Stimulated activated naive CD4-positive, alpha-beta T cell (primary cell): ENCODE measurements at places on chromosomes 12 and 14.

- DNase-seq: no peak
Observed at GRCh38 chr12:17489452-17489851, 600.5 kb downstream of the RERGL start.

DNA sequence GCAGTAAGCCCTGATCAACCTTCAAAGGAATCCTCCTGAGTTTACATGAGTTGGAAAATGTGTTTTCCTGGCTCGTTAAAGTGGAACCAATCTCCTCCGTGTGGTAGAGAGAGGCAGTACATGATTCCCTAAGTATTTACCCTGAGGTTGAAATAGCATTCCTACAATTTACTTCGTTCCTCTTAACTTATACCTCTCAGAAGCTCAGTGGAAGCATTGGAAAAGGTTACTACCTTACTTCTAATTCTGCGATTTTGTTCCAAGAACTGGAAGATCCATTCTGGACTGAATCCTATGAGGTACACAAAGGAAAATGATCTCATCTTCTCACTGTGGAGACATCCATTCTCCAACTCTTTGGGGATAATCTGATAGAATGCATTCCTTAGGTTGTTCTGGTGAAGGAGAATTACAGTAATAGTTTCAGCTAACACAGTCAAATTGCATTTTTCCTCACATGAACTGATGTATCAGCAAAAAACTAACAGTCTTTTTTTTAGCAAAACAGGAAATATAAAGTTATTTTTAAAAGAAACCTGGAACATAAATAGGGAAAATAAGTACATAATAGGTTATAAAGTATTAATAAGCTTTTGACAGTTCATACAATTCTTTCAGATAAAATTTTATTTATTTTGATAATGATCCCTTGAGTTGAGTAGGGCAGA is 475.6 kb downstream of the PDZRN4 start:
- DNase-seq: no peak

DNA sequence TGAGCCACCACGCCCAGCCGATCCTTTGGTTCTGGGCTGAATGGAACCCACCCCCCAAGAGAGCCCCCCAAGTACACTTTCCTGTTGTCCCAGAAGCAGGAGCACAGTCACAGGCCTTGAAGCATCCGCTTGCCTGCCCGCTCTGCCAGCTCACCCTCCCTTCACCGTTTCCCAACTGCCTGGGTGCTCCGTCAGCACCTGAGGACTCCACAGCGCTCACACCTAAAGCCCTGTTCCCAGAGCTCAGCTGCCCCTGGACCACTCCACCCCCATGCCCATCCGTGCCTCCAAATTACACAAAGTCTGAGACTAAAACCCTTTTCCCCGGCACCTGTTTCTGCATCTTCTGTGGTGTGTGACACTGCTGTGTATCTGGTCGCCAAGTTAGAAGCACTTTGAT is 44.3 kb upstream of the TRAF3 start:
- DNase-seq: no peak

- DNase-seq: no peak
Observed at GRCh38 chr14:69092840-69093422, 60.0 kb downstream of the DCAF5 start.

DNA sequence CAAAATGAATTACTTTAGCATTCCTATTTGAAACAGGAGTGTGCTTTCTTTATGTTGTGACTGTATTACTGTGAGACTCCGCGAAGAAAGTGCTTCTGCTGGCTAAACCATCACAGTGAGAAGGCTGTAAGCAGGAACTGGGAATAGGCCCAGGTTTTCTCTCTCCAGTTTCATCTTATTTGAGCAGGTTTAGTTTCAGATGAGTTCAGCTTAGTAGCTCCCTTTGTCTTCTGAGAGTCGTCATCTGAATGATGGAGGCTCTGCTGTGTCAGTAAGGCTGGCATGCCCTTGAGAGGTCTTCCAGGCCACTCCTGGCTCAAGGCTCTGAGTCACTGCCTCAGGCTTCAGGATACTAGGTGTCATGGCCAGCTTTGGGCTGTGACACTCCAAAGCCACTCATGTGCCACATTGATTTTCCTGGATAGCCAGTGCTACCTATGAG is 205.6 kb upstream of the RGS6 start:
- no peak for DNase-seq

- no peak for DNase-seq
Observed at GRCh38 chr14:59532419-59532818, 44.2 kb downstream of the CCDC175 start.

GRCh38 chr14:69039288-69039628 is 60.2 kb upstream of the ACTN1 start:
- DNase-seq: no peak

DNA sequence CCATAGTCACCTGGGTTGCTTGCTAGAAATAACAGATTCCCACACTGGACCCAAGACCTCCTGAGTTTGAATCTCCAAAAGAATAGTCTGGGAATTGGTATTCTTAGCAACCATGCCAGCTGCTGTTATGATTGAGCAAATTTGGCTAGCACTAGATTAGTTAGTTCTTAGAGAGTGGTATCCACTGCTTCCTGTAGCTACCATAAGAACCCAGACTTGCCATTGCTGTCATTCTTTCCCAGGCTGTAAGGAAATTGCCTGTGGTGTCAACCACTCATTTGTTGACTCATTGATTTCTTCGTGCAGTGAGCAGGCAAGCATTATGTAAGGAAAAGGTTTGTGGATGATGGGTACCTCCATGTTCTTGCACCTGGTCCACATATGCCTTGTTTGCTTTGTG is 201.8 kb upstream of the RGS6 start:
- no peak for DNase-seq

DNA sequence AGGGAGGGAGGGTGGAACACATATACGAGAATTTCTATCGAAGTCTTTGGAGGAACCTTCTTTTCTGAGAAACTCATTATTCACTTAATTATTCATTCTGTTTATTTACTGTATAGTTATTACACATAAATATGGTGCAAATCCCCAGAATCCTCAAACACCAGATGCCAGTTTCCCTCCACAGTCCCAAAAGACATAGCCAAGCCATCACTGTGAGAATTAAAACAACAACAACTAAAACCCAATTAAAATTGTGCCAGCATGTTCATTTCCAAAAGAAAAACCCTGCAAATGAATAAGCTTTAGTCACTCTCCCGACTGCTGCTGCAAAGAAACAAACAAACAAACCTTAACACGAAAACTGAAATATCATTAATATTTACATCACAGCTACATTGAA is 173.5 kb downstream of the EFCAB11 start:
- no peak for DNase-seq

DNA sequence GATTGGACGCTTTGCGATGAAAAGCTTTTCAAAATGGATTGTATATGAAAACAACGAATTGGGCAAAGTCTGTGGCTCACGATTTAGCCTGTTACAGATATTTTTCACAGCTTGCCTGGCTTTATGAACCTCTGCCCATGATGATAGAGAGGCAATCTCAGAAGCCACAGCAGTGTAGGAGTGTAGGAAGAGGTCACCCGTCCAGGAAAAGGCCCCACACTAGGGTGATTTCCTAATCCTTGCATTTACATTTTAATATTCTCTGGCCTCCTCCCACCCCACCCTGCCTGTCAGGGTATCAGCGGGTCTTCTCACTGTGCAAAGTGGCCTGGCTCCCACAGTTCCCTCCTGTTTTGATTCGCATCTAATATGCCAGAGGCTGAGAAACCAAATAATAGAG is 81.8 kb upstream of the FOXN3 start:
- no peak for DNase-seq

GRCh38 chr12:130526813-130527212 is 189.1 kb downstream of the PIWIL1 start:
- DNase-seq: no peak

GRCh38 chr12:131643631-131644452 is 67.0 kb upstream of the SFSWAP start:
- no peak for DNase-seq

- DNase-seq: no peak
Observed at GRCh38 chr14:39946807-39947206, 514.6 kb upstream of the FBXO33 start.

DNA sequence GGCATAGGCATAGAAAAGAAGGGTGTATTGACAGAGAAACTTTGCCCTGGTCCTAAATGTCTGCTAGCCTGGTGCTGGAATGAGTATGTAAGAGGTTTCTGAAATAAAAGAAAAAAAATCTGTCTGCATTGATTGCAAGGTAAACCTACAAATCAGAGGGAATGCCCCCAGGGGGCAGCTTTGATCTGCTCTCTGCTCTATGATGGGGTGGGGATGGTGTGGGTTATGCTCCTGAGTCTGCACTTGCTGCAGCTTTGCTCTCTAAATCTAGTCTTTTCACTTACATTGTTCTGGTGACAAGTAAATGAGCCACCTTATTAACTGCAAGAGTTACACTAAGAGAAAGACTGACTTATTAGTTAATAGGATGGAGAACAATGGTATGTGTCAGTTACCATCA is 468.4 kb upstream of the STXBP6 start:
- no peak for DNase-seq

GRCh38 chr14:102829016-102829548 is 51.8 kb downstream of the TRAF3 start:
- DNase-seq: no peak

DNA sequence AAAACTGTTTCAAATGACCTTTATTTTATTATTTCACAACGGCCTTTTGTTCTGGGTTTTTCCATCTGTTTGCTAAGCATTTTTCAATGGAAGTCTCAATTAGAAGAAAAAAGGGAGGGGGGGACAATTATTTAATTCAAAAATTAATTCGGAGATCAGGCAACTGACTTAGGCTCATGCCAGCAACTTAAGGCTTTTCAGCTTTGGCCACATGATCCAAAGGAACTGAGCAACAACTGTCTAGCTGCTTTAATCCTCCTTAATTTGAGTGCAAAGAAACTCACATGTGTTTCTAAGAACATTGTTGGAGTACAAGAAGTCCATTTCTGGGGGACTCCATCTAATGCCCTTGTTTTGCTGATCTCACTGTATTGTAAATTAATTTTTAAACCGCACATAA is 188.0 kb downstream of the EXOC5 start:
- no peak for DNase-seq

DNA sequence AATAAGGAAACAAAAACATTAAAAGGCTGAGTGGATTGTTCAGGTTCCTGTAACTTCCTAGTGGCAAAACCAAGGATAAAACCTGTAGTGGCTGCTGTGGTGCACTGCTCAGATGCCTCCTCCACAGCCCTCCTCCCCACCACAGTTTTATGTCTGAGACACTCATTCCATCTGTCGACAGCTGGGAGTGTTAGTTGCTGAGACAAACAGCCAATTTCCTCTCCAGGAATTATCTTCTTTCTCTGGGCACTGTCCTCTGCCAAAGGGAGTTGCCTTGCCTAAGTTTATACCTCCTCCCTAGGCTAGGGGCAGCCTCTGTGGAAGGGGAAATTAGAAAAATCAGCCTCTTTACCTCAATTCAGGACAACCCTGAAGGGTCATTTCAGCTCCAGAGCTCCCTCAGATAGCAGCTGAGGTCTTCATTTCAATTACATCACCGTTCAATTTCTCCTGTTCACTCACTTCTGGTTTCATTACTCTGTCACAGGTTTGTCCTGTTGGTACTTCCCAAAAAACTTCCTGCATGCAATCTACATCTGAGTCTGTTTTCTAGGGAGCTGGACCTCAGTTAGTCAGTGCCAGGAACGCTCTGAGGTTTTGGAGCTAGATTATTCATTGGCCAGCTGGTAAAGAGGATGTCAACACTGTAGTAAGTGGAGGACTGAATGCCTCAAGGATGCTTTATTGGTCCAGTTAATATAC is 74.9 kb upstream of the ATP2B1 start:
- DNase-seq: no peak

DNA sequence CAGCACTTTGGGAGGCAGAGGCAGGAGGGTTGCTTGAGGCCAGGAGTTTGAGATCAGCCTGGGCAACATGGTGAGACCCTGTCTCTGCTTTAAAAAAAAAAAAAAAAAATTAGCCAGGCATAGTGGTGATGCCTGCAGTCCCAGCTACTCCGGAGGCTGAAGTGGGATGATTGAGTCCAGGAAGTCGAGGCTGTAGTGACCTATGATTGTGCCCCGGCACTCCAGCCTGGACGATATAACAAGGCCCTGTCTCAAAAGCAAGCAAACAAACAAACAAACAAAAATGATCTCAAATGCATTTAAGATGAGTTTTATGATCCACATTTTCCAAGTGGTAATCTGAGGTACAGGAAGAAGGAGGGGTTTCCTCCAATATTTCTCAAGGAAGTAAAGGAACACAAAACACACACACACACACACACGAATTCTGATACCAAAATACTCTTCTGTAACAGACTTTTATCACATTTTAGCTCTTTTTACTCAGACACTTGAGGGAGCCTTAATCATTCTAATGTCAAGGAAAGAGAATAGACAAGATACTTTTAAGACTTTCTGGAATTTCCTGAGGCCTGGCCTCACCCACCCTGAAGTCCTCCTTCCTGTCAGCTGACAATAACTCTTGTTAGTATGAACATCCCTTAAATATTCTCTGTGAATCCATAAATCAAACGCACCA is 44.4 kb upstream of the CERS5 start:
- no peak for DNase-seq

DNA sequence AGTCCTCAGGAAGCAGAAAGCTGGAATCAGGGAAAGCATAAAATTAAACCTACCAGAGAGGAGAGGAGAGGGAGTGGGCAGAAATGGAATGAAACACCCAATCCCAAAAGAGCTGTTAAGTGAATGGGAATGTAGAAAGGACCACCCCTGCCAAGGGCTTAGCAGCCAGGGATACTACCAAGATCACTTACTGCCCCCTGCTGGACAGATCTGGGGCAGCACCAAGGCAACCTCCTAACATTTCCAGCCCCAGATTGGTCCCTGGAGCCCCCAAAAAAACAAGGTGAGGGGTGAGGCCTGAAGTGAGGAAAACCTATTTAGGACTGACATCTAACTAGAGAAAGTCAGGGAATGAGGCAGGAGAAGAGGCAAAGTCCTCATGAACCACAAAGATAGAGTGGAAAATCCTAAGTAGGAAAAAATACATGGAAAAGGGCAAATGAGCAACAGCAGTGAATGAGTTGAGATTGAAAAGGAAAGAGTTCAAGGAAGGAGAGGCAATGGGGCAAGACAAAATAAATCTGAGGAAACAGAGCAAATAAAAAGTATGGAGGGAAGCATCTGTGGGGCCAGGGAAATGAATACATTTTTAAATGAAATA is 11.2 kb upstream of the FKBP11 start:
- peak; percentile 62 for DNase-seq

GRCh38 chr12:50842637-50843493 is at the start of gene TMPRSS12:
TMPRSS12 (plus strand) TSS chr12:50842926; CDS start chr12:50842965, 39 bp downstream.
- DNase-seq: no peak

GRCh38 chr14:66043921-66044320 is 442.2 kb upstream of the CCDC196 start:
- DNase-seq: no peak

DNA sequence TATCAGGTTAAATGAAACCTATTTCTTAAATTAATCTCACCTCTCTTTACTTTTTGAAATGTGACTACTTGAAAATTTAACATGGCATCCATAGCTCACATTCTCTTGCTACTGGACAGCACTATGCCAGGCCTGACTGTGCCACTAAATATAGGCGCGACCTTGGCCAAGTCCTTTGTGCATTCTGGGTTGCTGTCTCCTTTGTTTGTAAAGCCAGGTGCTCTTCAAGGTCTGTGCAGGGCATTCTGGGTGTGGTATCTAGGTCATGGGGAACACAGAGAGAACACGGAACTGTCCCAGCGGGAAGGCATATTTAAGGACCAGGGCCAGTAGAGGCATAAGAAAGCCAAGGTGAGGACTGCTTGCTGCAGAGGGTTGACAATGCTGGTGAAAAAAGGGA is 121.2 kb downstream of the ZNF664 start:
- DNase-seq: no peak

GRCh38 chr12:2149091-2149490 is 96.3 kb downstream of the CACNA1C start:
- no peak for DNase-seq
